ENCODE measurements at places on chromosomes 6 and 20.
A peak's percentile ranks its signal among the peaks of the same experiment; 100 is the strongest.

DNA sequence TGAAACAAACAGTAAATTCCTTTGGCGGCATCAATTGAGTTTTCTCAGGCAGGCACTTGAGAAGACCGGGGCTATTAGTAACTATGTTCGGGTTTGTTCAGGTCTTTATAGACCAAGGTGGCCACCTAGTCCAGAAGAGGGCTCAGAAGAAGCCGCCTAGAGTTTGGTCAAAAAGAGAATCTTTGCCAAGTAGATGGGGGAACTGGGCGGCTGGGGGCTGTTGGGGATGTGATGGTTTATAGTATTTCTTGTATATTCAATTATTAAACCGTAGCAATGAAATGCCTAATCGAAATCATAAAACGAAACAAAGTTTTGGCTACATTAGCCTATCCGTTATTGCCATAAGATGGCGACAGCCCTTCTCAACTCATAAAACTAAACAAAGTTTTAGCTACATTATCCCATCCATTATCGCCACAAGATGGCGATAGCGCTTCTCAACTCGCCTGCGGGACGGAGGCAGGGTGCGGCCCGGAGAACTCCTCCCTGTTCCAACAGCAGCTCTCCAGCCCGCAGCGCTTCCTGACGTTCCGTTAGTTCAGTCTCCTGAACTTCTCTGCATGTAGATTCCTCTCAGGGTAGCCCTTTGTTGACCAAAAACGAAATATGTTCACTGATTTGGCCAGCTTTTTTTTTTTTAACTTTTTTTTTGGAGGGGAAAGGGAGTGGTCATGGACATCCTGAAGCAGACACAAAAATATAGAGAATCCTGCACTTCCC is 120.5 kb upstream of the PRSS16 start:
- DNase-seq = peak; percentile 69

DNA sequence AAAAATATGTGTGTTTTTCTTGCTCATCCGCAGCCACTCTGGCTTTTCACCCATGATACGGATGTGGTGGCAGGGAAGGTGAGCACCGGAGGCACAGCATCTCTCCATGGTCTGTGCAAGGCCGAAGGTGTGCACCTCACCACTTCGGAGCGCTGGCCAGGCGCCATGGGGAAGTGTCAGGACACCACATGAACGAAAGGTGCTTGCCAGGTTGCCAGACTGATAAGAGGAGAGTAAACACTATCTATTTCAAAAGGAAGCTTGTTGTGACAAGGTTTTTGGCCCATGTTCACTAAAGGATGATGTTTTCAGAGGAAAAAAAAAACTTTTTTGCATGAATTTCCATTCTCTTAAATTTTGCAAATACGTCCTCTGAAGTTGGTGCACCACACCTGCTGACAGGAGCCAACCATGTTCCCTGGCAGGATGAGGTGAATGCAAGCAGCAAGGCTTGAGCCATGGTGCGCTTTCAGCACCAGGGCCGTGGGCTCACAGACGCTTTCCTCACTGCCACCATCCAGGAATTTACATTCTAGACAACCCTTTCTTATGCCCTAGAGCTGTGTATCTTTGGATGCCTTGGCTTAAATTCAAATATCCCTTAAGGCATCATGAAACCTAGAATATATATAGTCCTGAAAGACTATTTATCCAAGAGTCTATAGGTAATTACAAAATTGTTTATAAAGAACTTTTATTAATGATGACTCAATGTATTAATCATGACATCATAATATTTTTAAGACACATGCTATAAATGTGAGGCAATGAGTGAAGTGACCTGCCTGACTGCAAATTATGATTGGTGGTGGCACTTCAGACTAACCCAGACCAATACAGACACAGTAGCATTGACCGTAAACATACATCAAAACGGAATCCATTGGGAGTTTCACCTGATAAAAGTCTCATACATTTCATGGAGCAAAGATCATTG is 234.5 kb downstream of the TFAP2A start:
- DNase-seq = no peak

DNA sequence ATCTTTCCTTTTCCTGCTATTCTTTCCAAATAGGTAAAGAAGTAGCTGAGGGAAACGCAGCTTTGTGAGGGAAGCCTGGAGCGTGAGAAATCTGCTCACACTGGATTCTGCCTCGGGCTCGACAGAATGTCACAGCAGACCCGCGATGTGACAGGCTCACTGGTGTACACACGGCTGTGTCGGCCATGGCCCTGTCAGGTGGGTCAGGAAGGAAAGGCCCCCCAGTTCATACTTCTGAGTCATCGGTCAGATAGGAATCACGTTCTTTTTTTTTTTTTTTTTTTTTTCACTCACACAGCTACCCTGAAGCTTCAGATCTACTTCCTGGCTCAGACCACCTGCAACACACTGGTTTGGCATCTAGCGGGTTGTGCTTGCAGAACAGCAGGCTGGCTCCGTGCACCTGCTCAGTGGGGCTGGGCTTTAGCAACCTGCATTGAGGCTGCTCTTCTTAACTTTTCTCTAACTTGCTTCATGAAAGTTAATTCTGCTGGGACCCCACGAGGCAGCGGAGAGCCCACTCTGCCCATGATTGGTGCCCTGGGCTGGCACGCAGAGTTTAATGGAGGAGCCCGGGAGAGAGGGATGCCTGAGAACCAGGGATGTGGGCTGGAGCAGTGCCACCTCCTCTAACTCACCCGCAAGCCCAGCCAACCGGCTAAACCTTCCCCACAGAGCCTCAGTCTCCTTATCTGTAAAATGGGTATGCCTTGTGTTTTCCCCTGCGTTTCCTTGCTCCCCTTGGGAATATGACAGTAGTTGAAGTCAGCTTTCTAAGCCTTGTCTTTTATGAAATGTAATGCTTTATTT is 61.5 kb upstream of the FNDC1 start:
- peak; percentile 26 for DNase-seq

DNA sequence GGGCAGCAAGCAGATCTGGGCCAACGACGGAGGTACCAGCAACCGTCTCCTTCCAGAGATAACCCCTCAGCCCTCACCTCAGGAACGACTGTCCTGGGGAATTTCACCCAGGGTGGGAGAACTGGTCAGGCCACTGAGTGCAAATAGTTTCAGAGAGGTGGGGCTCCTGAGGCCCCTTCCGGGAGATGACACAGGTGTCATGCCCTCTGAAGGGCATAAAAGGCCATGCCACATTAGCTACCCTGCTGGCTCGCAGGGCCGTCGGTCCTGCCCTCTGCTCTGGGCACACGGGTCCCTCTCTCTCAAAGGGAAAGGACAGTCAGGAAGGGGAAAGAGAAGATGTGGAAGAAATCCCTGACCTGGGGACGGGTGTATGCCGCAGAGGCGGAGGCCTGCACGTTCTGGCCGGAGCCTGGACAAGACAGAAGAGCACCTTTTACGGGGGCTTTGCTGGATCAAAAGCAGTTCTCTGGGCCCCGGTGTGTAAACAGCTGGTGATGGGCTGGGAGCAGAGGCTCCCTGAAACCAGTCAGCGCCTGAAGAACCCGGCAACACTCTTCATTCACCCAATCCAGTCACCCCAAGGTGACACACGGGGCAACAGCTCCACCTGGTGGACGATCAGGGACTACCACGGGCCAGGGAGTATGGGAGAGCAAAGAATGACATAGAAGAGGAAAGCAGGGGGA is 6.4 kb upstream of the TAF8 start:
- DNase-seq = peak; percentile 84

DNA sequence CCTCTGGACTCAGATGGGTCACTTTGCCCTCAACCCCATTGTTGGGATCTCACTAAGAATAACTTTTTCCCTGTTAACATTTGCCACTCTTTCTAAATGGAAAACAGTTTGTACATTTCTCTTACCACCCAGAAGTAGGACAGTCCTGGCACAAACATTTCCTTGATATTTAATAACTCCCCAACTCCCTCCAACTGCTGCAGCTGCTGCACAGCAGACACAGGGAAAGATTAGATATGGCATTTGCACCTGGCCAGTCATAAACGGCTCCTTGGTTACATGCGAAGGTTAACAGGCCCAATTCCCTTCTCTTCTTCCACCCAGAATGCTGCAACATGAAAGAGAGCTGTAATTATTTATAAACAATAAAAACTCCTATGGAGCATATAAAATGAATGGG is 55.9 kb upstream of the SOX4 start:
- no peak for DNase-seq

DNA sequence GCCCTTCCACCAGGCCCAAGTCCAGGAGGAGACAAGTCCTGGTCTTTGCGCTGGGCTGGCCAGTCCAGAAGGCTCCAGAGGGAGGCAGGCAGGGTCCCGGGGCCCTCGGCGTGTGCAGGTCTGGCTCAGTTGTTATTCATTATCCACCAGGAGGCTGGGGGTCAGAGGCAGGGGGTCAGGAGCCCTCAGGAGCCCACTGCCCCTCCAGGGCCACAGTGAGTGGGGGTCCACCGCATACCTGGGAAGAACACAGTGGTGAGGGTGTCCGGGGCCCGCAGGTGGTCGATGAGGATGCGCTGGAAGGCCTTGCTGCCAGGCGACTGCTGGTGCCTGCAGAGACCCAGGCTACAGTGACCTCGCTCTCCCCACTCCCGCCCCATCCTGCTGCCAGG is 4.4 kb upstream of the C20orf144 start:
- DNase-seq = no peak

DNA sequence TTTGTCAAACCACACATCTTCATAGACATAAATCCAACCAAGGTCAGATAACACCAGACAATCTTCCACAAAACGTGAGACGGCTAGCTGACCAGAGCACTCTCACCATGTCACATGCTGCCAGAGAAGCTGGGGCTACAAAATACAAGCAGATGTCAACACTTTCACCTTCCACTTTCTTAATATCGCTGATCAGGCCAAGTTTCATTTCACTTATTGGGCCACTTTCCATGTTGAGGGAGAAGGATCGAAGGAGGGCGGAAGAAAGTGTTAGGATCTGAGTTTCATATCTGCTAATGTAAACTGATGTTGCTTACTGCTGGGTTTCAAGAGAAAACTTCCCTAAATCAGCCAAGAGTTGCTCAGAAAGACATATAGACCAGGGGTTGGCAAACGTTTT is 177.0 kb upstream of the PRDM1 start:
- no peak for DNase-seq

DNA sequence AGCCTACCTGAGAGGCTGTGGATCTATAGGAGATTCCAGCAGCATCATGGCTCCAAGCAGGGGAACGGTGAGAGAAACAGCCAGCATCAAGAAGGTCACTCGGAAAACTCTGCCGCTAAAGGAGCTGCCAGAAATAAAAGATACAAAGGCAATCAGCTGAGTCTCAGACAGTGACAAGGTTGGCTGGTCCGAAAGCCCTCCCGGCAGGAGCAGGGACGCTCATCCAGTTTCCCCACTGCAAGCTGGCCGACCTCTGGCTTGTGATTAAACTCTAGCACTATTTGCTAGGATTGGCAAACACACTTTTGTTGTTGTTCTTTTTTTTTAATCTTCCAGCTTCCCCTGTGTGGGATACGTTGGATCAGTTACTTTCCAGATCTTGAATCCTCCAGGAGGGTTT is 8.7 kb downstream of the APMAP start:
- no peak for DNase-seq
